ENCODE measurements at places on chromosomes 1 and 21.

DNA sequence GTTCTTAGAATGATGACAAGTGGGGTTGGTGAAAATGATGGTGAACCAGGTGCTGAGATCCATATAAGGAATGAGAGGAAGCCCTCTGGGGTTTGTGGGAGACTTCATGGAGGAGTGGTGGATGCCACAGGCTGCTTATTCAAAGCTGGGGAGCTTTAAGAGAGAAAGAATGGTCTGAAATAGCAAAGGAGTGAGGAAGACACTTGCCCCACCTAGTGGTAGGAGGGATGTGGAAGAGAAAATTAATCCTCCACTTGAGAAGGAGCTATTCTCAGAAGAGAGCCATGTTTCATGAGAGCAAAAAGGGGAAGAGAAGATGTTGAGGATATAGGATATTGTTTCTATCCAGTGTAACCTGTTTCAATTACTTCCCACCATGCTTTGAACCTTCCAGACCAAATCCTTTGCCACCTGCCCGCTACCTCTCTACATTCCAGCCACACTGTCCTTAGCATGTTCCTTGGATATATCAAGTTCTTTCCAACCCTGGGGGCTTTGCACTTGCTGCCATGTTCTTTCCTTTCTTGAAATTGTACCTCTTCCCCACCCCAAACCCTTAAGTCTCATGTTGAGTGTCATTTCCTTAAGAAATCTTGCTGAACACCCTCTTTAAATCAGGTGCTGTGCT lies 19.6 kb upstream of the ZNF648 start:
- no peak for DNase-seq

DNA sequence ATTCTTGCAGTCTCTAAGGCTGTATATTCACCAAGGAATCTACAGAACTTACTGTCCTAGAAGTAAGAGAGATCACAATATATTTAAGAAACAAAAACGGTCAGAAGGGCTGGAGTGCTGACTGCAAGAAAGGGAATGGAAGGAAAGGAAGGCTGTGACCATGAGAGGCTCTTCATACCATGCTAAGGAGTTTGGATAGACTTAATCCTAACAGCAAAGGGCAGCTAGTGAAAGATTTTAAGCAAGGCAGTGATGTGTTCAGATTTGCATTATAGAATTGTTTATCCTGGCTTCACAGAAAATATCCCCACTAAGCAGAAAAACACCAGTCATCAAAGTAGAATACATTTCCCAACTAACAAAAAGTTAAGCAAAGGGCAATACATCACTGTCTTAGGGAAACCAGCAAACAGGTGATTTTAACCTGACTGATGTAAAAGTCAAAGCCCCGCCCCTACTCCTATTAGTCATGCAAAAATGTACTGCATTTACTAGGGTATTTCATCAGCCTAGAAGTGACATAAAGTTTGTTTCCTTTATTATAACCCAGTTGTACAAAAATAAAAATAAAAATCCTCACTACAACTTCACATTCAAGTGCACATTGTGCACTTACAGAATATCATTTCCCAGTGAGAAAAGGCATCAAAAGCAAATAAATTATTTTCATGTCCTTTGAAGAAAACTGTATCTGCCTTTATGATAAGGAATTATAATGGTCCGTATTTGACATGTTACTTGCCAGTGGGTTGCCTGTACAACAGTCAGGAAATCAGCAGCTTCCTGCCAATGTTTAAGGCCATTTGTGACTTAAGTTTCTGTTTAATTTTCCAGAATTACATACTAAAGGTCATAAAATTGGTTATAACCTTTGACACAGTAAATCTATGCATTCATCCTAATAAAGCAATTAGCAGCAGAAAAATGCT lies 17.2 kb downstream of the JAK1 start:
- DNase-seq = no peak

DNA sequence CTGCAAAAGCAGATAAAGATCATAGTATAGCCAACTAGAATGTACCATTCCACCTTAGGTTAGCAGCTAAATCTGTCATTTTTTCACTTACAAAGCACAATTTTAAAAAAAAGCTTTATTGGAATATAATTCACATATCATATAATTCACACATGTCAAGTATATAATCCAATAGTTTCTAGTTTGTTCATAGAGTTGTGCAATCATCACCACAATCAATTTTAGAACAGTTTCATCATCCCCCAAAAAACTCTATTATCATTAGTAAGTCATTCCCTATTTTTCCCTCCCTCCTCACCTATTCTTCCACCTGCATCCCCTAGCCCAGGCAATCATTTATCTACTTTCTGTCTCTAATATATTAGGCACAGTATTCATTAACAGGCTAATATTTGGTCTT lies 32.0 kb upstream of the INSL5 start:
- no peak for DNase-seq

DNA sequence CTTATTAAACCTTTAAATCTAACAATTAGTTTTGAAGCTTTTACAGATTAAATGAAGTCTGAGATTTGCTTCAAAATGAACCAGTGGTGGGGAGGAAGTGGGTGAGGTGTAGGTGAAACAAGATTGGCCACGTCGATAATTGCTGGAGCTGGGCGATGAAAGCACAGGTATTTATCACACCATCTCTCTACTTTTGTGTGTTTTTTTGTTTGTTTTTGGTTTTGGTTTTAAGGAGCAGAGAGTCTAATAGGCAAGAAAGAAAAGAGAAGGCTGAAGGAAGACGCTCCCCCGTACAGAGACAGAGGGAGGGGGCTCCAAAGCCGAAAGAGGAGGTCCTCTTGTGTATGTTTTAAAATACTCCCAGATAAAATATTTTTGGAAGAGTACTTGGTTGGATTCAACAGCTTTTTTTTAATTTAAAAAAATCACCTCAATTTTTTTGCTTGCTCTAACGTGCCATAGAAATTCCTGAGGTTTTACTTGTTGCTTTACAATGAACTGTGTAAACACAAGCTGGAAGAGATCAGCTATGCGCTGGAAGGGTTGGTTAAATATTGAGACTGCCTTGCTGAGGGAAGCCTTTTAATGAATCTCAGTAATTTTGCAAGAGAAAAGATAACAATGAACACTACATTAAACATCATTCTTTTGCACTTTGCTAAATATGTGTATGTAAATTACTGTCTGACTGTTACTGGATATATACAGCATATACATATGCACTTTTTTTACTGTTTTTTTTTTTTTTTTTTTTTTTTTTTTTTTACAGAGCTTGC lies 6.7 kb upstream of the LGALS8 start:
- DNase-seq = no peak

DNA sequence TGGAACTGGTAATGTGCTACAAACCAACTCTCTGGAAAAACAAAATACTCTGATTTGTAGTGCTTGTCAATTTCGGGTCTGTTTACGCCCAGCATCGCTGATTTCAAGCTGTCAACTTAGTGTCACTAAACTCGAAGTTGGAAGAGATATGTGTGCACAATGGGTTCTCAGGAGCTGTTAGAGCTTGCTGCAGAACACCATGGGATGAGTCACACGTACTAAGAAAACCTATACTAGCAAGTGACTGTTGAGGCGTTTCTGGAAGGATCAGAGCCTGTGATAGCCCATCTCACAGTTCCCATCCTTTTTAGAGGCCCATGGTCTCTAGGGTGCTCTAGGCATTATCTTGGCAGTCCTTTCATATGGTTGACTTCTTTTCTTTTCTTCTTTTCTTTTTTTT lies 14.3 kb downstream of the GMEB1 start:
- DNase-seq = no peak

- no peak for DNase-seq
Observed at GRCh38 chr1:198064181-198064580, 92.6 kb upstream of the NEK7 start.

GRCh38 chr1:149967646-149968045 lies 31.0 kb upstream of the MTMR11 start:
- no peak for DNase-seq

DNA sequence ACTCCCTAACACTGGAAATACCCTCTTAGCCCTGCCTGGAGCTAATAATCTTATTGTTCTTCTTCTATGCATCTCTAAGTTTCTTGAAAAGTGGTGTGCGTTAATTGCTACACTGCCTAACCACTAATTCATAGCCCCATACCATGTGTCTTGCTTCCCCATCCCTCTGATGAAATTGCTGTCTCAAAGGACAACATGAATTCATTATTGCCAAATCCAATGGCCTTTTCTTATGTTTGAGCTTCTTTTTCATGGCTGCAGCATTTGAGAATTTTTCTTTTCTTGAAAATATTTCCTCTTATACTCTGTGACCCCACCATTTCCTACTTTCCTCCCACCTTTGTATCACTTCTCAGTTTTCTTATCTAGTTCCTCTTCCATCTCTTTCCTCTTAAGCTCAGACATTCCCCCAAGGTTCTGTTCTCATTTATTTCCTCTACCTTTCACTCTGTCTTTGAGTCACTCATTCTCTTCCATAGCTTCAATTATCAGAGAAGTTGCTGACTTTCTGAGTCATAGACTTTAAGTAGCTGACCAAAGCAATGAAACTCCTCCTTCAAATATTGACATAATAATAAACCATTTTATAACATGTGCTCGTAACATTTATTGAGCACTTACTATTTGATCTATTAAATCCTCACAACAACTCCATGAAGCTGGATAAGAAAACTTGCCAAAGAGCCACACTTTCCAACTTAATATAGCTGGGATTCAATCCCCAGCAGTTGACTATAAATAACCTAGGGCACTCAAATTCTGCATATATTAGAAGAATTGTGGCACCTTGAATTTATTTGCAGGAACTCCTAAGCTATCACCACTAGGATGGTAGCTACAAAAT lies 35.5 kb upstream of the ATP6V1G3 start:
- DNase-seq = no peak

GRCh38 chr1:185483664-185484450 lies 166.8 kb upstream of the IVNS1ABP start:
- no peak for DNase-seq
